ENCODE measurements at places on chromosomes 6 and 20.
A peak's percentile ranks its signal among the peaks of the same experiment; 100 is the strongest.

- DNase-seq, result no peak
Observed at GRCh38 chr6:136750696-136751521, 41.4 kb downstream of the MAP3K5 start.

DNA sequence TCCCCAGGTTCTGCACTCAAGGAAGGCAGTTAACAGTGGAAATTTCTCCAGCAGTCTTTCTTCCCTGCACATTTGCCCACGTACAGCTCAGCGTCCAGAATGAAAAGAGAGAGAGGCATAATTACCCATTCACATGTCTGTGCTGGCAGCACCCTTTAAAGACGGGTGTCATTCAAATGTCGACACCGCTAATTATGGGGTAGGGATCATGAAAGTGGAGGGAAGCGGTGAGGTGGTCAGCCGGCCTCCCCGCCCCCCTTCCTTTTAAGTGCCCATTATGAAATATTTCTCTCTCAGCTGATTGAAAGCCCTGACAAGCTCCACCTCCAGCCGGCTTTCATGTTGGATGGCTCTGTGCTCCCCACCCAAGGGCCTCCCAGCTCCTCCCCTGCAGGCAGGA is 246.1 kb downstream of the BMP7 start:
- DNase-seq, result no peak

GRCh38 chr6:22290045-22290444 is 6.8 kb downstream of the PRL start:
- DNase-seq, result no peak

DNA sequence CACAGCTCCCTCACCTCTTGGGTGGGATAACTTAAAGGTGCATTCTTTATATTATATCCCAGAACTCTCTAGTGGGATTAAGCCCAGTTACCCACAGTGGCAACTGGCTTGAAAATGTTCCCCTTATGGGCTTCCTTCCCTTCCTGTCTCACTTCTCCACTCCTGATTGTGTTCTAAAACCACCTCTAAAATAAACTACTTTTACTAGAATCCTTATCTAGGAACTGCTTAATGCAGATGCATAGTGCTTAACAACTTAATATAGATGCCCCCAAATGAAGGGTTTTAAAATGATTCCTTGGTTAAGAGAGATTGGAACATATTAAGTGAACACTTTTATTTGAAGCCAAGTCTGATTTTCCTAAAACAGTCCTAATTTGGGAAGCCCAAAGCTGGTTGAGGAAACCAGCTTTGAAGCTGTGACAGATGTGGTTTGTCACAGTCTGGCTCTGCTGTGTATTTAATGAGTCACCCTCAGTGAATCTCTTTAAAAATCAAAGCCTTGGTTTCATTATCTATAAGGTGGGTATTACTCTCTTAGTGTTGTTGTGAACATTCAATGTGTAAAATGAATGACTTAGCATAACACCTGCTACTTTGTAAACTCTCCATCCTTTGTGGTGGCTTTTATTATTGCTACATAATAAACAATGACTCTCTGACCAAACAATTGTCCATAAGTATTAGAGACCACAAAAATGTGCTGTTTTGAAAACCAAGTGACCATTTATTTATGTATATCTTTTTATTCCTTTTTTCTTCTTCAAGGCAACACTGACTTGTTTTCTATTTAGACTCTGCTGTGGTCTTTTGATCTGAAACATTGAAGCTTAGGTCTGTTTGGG is 24.4 kb downstream of the PLCB1 start:
- peak; percentile 55 for DNase-seq
